EL (cell line): ENCODE measurements at places on chromosomes 6 and 20.

DNA sequence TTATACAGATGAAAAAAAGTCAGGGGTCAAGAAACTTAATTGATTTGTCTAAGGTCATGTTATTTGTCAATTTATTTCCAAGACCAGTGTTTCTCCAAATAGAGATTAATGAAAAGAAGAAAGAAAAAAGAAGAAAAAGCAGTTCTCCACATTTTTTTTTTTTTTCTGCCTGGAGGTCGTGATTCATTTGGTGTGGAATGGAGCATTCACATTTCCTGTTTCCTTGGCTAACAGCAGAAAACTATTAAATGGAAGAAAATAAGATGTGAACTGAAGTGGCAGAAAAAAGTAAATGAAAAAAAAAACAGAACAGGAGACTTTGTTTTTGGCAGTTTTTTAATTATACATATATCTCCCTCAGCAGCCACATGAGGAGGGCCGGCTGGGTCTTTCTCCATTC lies 470.8 kb upstream of the ZNF337 start:
- peak; percentile 70 for DNase-seq

- DNase-seq, result no peak
These were observed 9.3 kb upstream of the HBS1L start for GRCh38 chr6:135063926-135064325.

- no peak for DNase-seq
These were observed 161.0 kb upstream of the LAMP5 start for GRCh38 chr20:9353180-9353915.

DNA sequence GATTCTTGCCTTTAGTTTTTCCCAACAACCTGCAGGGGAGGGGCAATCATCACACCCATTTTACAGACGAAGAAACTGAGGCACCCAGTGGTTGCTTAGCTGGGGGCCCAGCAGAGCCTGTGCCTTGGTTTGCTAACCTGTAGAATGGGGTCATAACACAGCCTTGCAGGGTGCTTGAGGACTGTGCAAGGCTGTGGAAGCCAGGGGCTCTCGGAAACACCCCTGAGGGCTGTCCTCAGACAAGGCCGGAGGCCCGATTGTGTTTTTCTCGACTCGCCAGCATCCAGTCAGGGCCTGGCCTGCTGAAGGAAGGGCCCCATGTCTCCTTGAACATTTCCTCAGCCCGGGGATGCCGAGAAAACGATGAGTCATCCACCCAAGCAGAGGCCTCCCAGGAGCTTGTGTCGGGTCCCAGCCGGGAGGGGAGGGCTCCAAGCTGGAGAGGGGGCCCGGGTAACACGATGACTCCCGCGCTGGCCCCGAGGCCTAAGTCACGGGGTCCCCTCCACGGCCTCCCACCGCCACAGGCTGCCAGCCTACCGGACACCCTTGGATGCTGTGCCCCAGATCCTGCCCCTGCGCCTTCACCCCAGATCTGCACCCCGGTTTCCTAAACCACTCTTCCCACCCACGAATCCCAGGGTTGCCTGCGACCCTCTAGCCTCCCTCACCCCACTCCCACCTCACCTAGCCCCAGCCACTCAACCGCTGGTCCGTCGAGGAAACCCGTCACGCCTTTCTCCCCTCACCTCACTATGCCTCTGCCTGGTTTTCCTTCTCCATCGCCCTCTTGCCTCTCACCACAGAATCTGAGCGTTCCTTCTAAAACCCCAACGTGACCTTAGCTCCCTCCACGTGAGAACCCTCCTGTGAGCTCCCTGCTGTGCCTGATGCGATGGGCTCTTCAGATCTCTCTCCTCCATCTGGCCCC lies 10.6 kb downstream of the NOL4L start:
- DNase-seq, result peak; percentile 82

- no peak for DNase-seq
These were observed 553.1 kb downstream of the NKAIN2 start for GRCh38 chr6:124356811-124357210.

- DNase-seq, result peak; percentile 40
These were observed 815 bp downstream of the SPATA2 start for GRCh38 chr20:49914310-49915117.

GRCh38 chr6:29959467-29959866 lies 17.1 kb downstream of the HLA-A start:
- DNase-seq, result no peak

DNA sequence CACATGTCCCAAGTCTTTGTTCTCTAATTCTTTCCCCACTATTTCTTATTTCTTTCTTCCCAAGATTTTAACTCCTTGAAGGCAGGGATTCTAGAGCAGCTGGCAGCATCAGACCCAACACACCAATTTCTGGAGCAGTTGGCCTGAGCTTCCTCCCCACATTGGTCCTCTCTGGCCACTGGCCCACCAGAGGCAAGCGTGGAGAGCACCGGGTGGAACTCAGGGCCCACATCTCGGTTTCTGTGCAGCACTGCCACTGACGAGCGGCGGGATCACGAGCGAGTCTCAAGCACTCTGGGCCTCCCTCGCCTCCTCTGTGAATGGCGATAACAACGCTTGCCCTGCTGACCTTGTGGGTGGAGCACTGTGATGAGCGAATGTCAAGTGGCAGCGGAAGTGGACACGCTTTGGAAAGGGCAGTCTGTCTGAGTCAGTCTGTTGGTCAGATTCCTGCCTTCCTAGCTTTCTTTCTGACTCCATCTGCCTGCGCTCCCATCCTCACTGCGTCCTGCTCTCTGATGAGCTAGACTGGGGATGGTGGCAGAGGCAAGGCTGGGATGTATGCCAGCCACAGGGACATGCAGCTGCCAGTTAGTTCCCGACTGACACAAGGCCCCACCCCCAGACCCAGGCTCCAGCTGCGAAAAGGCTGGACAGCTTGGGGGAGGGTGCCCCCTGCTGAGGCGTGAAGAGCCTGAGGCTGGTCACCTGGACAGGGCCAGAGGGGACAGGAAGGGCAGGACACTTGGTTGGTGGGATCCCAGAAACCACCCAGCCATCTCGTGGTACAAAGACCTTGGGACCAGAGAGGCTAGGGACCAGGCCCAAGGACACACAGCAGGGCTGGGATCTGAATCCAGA lies 4.5 kb upstream of the SPDEF start:
- DNase-seq, result peak; percentile 43
